Hair follicle dermal papilla cell (primary cell): ENCODE measurements at places on chromosomes 7 and 10. TPM values are rescaled to one million over a fixed set of nuclear protein-coding genes. Genes with fewer than 3 reads are reported as not detected.

Gene MKX
- total RNA-seq = 23.7 and 40.8 TPM in 2 replicates

Gene FAM149B1
- 29.9 and 38.3 TPM in 2 replicates for total RNA-seq

Gene CDC14C
- total RNA-seq = 0.12 and 0.16 TPM in 2 replicates

Gene HIP1
- total RNA-seq = 22.5 and 25.2 TPM in 2 replicates

Gene CYP26A1
- total RNA-seq = not detected in 2 replicates

Gene C10orf67
- total RNA-seq = 0.12 and 0.16 TPM in 2 replicates

Gene LLCFC1
- total RNA-seq = not detected in 2 replicates

Gene PRXL2A
- total RNA-seq = 20.4 and 23.0 TPM in 2 replicates

Gene TUBB8
- not detected in 2 replicates for total RNA-seq

Gene RNF148
- total RNA-seq = 0.36 and 0.65 TPM in 2 replicates

Gene CTTNBP2
- total RNA-seq = 0.32 and 0.49 TPM in 2 replicates

Gene NRCAM
- 2.7 and 3.4 TPM in 2 replicates for total RNA-seq

Gene PLXNA4
- 1.7 and 2.8 TPM in 2 replicates for total RNA-seq

Gene ECHS1
- 40.7 and 47.6 TPM in 2 replicates for total RNA-seq

Gene LDB3
- under 0.01 TPM in 1 of 2 replicates, not detected in the other for total RNA-seq

Gene CUBN
- 11.5 and 13.8 TPM in 2 replicates for total RNA-seq

Gene EPDR1
- 19.8 and 32.2 TPM in 2 replicates for total RNA-seq

Gene OR6B1
- not detected in 2 replicates for total RNA-seq

Gene PPP1R17
- total RNA-seq = not detected in 2 replicates

Gene TMEM176B
- 0.97 and 47.9 TPM in 2 replicates for total RNA-seq

Gene ABLIM1
- total RNA-seq = 5.7 and 7.9 TPM in 2 replicates

Gene ZNF107
- total RNA-seq = 1.9 and 2.1 TPM in 2 replicates

Gene EGFR
- total RNA-seq = 58.7 and 63.6 TPM in 2 replicates

Gene ASZ1
- total RNA-seq = not detected in 2 replicates

Gene C7orf57
- 0.24 TPM in 1 of 2 replicates, not detected in the other for total RNA-seq

Gene MCM10
- 0.81 and 0.85 TPM in 2 replicates for total RNA-seq

Gene HACD1
- total RNA-seq = 43.2 and 46.1 TPM in 2 replicates

Gene CPVL
- total RNA-seq = 0.49 and 1.3 TPM in 2 replicates

Gene DENND2A
- total RNA-seq = 61.8 and 71.0 TPM in 2 replicates

Gene ASB10
- not detected in 2 replicates for total RNA-seq

Gene RASSF4
- 6.4 and 7.8 TPM in 2 replicates for total RNA-seq

Gene TRRAP
- 22.0 and 27.1 TPM in 2 replicates for total RNA-seq

Gene FAM25G
- not detected in 2 replicates for total RNA-seq

Gene ATG9B
- total RNA-seq = under 0.01 and 0.16 TPM in 2 replicates

Gene MRLN
- not detected in 2 replicates for total RNA-seq

Gene LRRTM3
- not detected in 2 replicates for total RNA-seq
